ENCODE measurements at places on chromosomes 12 and 14. TPM values are rescaled to one million over a fixed set of nuclear protein-coding genes. Genes with fewer than 3 reads are reported as not detected.
A peak's percentile ranks its signal among the peaks of the same experiment; 100 is the strongest.

DNA sequence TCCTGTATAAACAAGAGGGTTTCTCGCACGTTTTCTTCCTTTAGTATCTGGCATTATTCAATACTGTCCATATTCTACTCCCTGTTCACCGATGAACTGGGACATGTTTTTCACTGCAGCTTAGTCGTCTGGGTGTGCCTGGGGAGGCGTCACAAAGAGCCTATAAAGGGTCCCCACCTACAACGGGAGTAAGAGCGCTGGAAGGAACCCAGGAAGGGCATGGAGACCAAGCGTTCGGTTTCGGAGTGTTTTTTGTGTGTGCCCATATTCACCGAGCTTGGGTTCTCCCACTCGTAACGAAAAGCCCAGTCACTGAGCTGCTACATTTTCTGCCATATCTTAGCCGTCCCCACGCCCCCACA, 592 bp upstream of the USP15 start:
- no peaks in the 10 kb centered on the region for H3K27me3 ChIP-seq
- no peak for DNase-seq
- peaks cover 36% of the 10 kb centered on the region for H3K4me1 ChIP-seq
- H3K27ac ChIP-seq = peak overlapping the region; percentile 98

- no peaks in the 10 kb centered on the region for H3K27me3 ChIP-seq
- no peak overlapping the region for H3K27ac ChIP-seq
- H3K36me3 ChIP-seq = no peaks in the 10 kb centered on the region
Measured at GRCh38 chr12:81128930-81129554, 51.2 kb downstream of the ACSS3 start.

Gene TAS2R20
- total RNA-seq = 1.2 TPM

- no peaks in the 10 kb centered on the region for H3K4me1 ChIP-seq
- no peak overlapping the region for H3K4me3 ChIP-seq
- no peak overlapping the region for H3K27ac ChIP-seq
- peaks cover 2% of the 10 kb centered on the region for H3K27me3 ChIP-seq
- no peaks in the 10 kb centered on the region for H3K36me3 ChIP-seq
- no peak for DNase-seq
Measured at GRCh38 chr12:61991661-61992060, 268.5 kb upstream of the USP15 start.

Gene ALX1
- not detected for total RNA-seq

GRCh38 chr14:82055515-82056115, 522.0 kb upstream of the SEL1L start:
- DNase-seq = no peak
- no peaks in the 10 kb centered on the region for H3K27me3 ChIP-seq
- H3K4me3 ChIP-seq = no peak overlapping the region
- H3K36me3 ChIP-seq = no peaks in the 10 kb centered on the region
- no peak overlapping the region for H3K27ac ChIP-seq

Measured in activated naive CD8-positive, alpha-beta T cell treated with anti-CD3 and anti-CD28 coated beads, Interleukin-2, amount 10 ng/mL, durations not matched to agents 7 days and 5 days (primary cell).